SK-N-SH (cell line): ENCODE measurements at places on chromosomes 6 and 20.
A peak's percentile ranks its signal among the peaks of the same experiment; 100 is the strongest.

DNA sequence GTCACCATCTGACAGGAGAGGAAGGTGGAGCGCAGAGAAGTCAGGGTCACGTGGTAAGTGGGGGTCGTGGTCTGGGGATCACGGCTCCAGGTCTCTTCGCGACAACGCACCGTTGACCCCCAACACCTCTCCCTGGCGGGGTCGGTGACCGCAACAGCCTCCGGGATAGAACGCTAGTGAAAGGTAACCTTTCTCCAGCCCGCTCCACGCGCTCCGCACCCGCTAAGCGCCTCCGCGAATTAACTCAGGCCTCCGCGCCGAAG, 600 bp upstream of the SYNJ2 start:
- DNase-seq = no peak

GRCh38 chr6:110332281-110332680, 25.9 kb downstream of the METTL24 start:
- no peak for DNase-seq

GRCh38 chr6:136646377-136646776, 96.2 kb upstream of the MAP7 start:
- no peak for DNase-seq

- no peak for DNase-seq
These were observed 2.1 kb downstream of the SCUBE3 start for GRCh38 chr6:35215665-35216411.

- no peak for DNase-seq
These were observed 63.6 kb downstream of the FNDC1 start for GRCh38 chr6:159232751-159233150.

DNA sequence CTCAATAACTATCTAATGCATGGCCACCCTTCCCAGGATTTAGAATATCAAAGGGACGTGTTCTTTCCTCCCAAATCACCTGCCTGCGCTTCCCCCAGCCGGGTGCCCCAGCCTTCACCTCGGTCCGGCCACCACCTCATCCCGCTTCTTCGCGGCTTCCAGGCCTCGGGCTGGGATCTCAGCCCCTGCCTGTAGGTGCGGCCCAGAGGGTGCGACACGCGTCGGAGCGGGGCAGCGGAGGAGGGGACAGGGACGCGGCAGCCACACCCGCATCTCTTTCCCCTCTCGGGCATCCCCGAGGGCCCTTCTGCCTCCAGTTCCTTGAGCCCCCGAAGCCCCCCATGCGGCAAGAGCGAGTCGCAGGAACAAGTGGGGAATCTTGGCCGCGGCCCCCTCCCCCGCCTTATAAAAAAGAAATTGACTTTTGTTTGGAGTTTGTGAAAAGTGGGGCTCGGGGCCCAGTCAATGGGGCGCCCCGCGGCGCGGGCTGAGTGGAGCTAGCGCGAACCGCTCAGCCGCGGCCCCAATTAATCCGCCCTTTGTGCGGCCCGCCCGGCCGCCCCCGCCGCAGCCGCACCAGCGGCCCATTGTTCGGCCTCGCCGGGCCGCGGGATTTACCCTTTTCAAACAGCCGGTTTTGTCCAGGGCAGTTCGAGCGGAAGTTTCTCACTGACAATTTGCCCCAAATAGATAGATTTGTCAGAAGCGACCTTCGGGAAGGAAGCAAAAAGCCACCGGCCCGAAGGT, 8.4 kb upstream of the NR2E1 start:
- DNase-seq = peak; percentile 73

DNA sequence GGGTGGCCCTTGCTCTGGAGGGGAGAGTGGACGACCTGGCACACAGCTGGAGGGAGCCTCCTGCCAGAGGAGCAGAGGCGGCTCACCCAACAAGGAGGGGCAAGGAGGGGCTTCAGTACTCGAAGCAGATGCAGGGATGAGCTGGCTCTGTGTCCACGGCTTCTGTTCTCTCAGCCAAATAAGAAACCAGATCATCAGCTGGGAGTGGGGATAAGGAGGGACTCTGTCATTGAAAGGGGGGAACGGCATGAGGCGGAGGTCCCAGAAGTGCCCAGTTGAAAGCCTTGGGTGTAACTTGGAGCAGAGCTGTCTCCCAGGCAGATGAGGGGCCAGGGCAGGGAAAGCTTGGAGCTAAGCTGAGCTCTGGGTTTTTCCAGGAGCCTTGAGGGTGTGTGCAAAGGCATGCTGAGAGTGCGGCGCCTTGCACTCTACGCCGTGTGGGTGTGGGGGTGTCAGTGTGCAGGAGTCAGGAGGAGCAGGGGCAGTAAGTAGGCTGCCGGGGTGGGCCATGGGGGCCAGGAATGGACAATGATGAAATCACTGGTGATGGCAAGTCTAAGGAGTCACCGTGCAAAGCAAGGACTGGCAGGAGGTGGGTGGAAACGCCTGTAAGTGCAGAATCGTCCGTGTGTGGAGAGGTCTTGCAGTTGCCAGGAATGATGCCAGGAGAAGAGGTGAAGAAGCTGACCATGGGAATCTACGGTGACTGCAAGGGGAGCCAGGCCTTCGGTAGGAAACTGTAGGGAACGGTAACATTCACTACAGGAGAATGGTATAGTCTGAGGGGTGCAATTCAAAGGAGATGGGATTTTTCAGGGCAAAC, 85.4 kb upstream of the FOXQ1 start:
- no peak for DNase-seq

DNA sequence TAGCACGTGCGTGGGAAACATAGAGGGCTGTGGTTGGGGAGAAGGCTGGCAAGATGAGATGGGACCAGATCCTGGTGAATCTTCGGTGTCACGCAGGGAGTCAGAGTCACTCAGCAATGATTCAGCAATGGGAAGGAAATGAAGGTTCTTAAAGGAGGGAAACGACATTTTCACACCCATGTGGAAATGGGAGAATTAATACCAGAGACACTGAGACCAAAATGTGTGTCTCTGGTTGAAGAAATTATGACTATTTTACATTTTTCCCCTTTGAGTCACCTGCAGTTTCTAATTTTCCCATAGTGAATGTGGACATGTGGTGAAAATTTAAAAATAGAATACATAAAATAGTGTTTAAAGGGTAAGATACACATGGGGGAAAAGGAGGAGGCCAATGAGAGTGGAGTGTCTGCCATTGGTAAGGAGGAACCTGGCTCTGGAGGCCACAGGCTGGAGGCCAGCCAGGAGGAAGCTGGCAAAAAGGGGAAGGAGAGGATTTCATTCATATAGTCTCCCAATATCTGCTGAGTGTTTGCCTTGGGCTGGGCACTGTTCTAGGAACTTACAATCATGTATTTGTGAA, 17.5 kb downstream of the NRN1 start:
- no peak for DNase-seq

DNA sequence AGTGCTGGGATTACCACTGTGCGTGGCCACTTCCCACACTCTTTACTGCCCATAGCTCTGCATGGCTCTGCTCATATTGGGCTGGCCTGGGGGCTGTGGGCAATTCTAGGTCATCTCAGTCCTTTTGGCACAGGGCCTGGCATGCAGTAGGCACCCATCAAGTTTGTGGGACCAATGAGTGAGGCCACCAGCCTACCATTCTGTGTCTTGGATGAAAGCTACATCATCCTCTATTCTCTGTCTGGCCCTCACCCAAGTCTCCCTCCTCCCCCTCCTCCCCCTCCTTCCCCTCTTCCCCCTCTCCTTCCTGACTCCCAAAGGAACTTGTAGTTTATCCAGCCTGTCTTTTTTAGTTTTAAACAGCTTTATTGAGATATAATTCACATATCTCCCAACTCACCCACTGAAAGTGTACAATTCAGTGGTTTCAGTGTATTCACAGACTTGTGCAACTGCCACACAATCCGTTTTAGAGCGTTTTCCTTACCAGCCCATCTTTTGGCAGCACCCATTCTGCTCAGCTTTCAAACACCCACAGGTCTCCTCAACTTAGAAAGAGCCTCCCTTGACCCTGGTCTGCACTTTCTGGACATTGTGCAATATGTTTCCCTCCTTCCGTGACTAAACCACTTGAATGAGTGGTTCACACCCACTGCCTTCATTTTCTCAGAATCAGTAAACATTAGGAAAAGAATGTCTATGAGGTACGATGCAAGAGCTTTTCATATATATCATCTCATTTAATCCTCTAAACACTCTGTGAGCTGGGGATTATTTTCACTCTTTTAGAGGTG, 21.5 kb upstream of the MRPS18A start:
- no peak for DNase-seq

- DNase-seq = no peak
These were observed 58.1 kb downstream of the ASXL1 start for GRCh38 chr20:32416206-32416605.

GRCh38 chr20:46552460-46553420, 2.3 kb upstream of the OCSTAMP start:
- no peak for DNase-seq

DNA sequence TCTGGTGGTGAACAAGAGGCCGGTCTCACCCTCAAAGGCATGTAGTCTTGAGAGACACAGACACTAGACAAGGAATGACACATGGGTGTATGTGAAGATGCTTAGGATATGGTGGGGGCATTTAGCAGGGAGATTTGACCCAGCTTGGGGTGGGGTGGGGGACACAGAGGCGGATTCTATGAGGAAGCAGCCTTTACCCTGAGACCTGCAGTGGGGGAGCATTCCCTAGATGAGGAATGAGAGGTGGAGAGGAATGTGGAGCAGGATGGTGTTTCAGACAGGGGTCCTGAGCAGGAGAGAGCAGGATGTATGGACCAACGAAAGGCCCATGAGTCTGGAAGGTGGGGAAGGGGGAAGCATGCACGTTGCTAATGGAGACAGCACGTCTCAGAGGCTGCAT, 57.8 kb downstream of the PHACTR3 start:
- DNase-seq = no peak

GRCh38 chr20:52432740-52433139, 241.2 kb upstream of the ZFP64 start:
- no peak for DNase-seq

DNA sequence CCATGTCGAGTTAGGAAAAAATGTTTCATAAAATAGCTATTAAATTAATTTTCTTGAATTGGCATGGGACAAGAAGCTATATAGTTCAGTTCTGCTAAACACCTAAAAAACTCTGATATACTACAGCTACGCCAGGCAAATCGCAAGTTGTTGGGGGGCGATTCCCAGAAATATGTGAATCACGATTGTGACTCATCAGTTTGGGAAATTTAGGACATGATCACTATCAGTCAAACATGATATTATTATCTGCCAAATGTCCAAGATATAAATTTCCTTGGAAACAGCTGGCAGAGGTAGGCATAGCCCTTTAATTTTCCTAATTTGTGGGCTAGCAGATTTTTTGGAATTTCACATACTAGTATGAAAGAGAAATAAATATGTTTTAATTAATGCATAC, 123.6 kb downstream of the ATXN1 start:
- DNase-seq = no peak

- no peak for DNase-seq
These were observed 342.3 kb downstream of the C6orf118 start for GRCh38 chr6:164967102-164967501.

DNA sequence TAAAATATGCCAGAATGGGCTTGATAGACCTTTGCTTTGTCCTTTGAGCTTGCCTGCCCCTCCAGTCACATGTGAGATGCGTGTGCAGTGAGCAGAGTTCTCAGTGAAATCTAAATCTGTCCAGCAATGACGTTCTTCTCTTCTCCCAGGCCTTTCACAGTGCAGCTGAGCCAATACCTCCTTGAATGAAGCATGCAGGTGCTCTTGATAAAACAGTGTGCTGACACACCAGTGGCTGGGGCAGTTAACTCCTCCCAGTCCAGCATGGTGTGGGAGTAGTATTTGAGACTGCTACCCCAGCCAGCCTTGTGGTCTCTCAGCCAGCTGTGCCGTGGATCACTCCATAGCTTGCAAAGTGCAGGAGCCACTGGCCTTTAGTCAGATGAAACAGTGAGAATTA, 240.5 kb downstream of the FARS2 start:
- no peak for DNase-seq

DNA sequence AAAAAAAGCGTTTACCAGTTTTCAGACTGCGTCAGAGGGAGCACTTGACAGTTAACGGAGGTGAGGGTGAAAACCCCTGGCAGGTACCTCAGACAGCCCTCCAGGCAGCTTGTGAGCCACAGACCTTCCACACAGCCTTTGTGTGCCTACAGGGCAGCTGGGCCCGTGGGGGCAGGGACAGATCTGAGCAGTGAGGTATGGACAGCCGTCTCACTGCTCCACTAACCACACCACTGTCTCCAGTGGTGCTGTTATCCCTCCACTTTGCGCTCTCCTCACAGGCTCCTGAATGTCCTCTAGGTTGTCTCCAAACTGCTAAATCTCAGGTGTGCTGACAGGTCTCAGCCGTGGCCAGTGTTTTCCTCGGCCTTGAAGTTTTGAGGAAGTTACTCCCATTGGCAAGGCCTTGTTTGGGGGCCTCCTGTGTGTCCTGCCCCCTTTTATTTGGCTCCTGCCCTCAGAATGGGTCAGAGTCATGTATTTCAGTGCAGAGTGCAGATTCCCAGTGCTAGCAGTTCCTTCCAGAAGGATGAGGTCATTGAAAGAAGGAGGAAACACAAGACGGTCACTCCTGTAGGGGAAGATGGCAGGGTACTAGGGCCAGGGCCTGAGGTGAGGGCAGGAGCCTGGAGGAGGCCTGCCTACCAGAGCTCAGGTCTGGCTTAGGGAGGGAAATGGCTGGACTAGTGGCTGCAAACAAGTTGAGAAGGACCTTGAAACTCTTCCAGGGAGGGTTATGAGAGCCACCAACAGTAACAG, 11.8 kb downstream of the GFRA4 start:
- DNase-seq = no peak

DNA sequence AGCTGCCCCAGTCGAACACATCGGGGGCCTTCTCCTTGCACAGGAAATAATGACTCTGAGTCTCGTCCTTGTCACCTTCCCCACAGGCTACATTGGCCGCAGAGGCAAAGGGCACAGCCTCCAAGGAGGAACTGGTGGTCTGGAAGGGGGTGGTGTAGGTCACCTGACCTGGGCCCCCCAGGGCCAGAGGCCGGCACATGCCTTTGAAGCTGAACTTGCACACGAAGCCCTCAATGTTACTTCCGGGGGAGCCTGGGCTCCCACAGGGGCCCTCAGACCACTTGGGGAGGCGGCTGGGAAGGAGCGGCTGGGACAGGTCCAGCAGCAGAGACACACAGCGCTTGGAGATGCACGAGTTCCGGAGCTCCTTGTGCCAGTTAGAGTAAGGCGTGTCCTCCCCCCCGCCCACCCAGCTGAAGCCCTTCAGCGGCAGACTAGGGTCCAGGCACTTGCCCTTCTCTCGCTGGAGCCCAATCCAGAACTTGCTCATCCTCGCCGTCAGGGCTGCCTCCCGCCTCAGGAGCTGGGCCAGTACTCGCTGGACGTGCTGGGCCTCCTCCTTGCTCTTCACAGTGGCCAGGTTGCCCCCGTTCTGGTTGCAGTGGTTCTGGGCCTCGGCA, 578 bp downstream of the CD93 start:
- no peak for DNase-seq

DNA sequence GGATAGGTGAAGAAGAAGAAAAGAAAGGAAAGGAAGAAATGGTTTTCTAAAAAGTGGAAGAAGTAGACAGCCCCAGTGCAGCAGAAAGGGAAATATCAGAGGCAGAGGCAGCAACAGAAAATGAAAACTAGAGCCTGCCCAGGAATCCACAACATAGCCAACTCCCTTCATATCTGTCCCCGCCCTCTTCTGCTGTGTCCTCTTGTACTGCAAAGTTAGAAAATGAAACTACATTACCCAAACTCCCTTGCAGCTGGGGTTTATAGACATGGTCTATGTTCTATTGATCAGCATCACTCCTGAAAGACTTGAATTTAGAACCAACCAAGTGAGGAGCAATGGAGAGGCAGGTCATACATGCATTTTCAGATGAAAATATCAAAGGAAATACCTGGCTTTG, 200.5 kb upstream of the PHACTR1 start:
- DNase-seq = no peak
